ENCODE measurements at places on chromosomes 7 and 10. TPM values are rescaled to one million over a fixed set of nuclear protein-coding genes. Genes with fewer than 3 reads are reported as not detected.

The HIF1AN gene
- 12.3 TPM for total RNA-seq

The VAX1 gene
- not detected for total RNA-seq

The ATG9B gene
- under 0.01 TPM for total RNA-seq

The ATRNL1 gene
- total RNA-seq: 0.16 TPM

The TECTB gene
- not detected for total RNA-seq

The GLI3 gene
- total RNA-seq: 4.9 TPM

The CDC123 gene
- 187 TPM for total RNA-seq
